ENCODE measurements at places on chromosomes 3 and 15.

GRCh38 chr3:51727500-51727899 is 20.6 kb downstream of the GRM2 start:
- DNase-seq, result no peak

GRCh38 chr15:66879531-66880368 is 177.7 kb downstream of the SMAD6 start:
- DNase-seq, result no peak

- no peak for DNase-seq
Observed at GRCh38 chr3:73363093-73363492, 261.6 kb downstream of the PDZRN3 start.

- no peak for DNase-seq
Observed at GRCh38 chr3:21654241-21654640, 96.8 kb downstream of the ZNF385D start.

DNA sequence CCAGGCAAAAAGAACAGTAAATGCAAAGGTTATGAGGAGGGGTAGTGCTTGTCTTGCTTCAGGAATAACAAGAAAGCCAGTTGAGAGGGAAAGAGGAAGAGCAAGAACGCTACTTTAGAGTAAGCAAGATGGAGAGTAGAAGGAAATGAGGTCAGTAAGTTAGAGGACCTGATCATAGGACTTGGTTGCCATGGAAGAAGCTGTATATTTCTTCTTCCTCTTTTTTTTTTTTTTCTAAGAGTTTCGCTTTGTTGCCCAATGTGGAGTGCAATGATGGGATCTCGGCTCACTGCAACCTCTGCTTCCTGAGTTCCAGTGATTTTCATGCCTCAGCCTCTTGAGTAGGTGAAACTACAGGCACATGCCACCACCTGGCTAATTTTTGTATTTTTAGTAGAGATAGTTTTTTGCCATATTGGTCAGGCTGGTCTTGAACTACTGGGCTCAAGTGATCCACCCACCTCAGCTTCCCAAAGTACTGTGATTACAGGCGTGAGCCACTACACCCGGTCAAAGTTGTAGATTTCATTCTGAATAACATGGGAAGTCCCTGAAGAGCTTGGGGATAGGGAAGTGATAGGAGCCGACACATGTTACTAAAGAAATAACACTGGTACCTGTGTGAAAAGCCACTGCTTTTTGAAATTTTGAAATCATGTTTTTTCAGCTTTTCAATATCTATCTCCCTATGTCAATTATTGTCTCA is 527.9 kb upstream of the NAALADL2 start:
- DNase-seq, result no peak

DNA sequence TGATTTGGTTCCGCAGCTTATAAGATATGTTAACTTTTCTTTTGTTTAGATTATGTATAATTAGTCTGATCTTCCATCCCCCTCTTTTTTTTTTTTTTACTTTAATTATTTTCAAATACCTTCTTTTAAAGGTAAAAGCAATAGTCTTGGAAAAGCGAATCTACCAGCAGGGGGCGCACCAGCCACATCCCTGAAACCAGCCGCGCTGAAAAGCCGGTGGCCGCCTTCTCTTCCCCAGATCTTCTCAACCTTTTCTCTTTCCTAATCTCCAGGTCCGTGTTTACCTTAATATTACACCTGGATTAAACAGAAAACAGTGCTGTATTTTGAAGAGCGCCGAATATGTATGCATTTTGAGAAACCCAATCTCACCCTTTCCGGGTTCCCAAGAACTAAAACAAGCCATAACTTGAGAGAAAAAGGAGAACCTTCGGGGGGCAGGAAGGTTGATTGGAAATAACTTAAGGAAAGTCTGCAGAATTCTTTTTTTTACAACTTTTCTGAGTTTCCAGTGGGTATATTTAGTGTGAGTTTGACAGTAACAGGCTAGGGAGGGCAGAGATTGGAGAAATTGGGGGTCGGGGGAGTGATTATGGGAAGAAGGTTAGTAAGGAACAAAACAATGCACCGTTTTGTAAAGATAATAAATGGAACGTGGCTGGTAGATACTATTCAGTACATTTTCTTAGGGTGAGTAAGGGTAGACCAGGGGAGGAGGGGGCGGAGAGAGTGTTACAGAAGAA is 2.0 kb upstream of the SOX2 start:
- DNase-seq, result peak; percentile 77

DNA sequence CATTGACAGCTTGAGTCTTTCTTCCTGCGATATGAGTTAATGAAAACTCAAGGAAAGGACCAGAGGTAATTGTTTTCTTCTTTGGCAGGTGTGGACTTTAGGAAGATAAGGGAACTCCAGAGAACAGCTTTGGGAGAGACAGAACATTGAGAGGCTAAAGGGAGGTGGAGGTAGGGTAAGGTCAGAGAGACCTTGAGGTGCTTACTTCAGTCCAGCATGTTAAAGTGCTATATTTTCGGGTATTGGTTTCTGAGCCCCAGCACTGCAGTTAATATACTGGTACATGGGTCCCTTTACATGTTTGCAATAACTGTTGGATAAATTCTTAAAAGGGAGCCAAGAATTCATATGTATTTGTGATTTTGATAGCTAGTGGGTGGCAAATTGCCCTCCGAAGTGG is 322.1 kb downstream of the THSD4 start:
- no peak for DNase-seq

- DNase-seq, result no peak
Observed at GRCh38 chr3:47108546-47108945, 55.4 kb downstream of the SETD2 start.

DNA sequence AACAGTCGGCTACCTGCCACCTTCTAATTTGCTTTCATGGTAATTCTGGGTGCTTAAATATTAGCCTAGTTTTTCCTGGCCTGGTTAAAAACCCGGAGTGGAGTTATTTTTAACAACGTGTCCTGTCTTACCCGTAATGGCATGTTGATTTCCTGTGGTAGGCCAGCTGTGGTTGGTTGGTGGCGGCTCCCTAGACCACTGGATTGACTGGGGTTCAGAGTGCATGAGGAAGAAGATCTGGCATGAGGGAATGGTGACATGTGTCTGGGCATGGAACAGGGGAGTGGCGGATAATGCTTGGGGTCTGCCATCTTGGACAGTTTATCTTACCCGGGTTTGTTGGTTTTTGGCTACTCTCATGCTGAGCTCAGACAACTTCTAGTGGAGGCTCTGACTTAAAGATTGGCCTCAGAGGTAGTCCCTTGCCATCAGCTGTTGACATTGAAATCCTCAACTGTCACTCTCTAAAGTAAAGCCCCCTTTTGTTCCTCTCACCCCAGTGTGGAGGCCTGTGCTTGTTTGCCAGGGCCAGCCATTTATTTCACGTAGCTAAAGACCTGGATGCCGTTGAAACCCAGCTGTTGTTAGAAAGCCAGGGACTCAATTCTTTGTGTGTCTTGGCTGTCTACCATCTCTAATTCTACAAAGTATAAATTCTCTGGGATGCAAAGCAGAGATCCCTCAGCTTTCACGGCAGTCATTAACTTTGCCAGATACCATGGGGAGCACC is 81.6 kb downstream of the DNASE1L3 start:
- DNase-seq, result no peak

- DNase-seq, result peak; percentile 93
Observed at GRCh38 chr3:27311400-27311799, 57.8 kb downstream of the NEK10 start.
